ENCODE measurements at places on chromosomes 7 and 10.

- no peak for DNase-seq
Observed at GRCh38 chr10:50540826-50541122, 83.0 kb downstream of the SGMS1 start.

GRCh38 chr7:77532247-77532646 is 4.8 kb upstream of the PTPN12 start:
- no peak for DNase-seq

- no peak for DNase-seq
Observed at GRCh38 chr7:154917808-154918160, 85.1 kb downstream of the PAXIP1 start.

- DNase-seq: no peak
Observed at GRCh38 chr10:121910673-121911420, 17.0 kb downstream of the ATE1 start.
